ENCODE measurements at places on chromosomes 6 and 20.

DNA sequence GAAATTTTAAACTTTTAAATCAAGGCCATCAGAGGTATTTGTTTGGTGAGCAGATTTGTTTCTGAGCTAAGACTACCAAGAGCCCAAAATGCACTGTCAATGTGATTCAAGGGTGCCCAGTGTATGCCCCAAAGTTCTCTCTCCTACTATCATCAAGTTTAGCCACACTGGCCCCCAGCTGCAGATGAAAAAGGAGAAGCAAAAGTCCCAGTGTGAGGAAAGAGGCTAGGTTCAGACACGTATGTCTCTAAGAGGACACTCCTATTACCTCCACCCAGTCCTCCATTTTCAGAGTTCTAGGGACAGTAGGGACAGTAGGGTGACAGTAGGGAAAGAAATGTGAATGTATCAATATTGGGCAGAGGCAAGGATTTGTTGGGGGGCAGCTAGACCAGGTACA lies 230.8 kb downstream of the CD83 start:
- no peak for DNase-seq

- no peak for DNase-seq
These were observed 47.0 kb downstream of the CARMIL1 start for GRCh38 chr6:25326126-25326525.

- DNase-seq: no peak
These were observed 6.3 kb downstream of the OSER1 start for GRCh38 chr20:44204156-44204831.

DNA sequence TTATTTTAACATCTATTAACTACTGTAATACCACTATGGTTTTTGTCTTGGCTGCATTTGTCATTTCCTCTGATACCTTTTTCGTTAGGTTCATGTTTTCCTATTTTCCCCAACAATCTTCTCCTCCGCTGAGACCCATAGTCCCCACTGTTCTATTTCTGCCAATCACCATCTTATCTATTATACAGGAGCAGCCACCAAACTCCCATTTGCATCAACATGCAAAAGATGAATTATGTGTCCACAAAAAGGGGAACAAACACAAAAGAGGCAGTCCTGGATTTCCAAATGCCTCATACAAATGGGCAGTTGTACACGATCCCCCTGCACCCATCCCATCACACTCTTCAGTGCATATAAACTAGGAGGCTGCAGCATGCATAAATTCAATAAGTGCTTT lies 121.7 kb upstream of the MYLIP start:
- no peak for DNase-seq

DNA sequence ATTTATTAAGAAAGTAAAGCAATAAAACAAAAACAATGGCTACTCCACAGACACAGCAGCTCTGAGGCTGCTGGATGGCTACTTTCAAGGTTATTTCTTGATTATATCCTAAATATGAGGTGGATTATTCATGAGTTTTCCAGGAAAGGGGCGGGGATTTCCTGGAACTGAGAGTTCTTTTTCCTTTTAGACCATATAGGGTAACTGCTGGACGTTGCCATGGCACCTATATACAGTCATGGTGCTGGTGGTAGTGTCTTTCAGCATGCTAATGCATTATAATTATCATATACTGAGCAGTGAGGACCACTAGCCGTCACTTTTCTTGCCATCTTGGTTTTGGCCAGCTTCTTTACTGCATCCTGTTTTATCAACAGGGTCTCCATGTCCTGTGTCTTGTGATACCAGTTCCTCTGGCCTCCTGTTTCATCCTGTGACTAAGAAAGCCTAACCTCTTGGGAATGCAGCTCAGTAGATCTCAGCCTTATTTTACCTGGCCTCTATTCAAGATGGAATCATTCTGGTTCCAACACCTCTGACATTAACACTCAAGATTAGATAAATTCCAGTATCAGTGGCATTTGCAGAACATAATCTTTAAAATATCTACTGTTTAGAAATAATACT lies 32.3 kb upstream of the TRDN start:
- no peak for DNase-seq

- DNase-seq: no peak
These were observed 61.3 kb upstream of the RNF24 start for GRCh38 chr20:4076671-4077070.

DNA sequence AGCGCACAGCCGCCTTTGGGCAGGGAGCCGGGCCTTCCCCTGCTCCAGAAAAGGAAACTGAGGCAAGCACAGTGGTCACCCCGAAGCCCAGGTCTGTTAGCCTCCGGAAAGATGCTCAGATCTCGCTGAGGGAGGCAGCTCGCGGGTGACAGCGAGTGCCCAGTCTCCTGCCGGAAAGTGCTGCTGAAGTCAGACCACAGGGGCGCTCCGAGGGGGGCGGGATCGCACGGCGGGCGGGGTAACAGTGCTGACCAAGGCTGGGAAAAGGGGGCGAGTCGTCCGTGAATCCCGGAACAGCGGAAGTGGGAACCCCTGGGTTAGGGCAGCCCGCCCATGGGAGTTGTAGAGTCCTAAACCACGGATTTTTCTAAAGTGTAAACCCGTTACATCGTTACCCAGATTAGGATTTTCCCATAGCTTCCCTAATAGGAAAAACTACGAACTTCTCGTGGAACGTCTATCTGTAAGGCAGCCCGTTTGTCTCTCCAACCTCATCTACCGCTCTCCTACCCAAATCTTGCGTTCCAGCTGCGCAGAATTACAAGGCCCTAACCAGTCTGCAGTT lies 504 bp downstream of the VPS16 start:
- no peak for DNase-seq

DNA sequence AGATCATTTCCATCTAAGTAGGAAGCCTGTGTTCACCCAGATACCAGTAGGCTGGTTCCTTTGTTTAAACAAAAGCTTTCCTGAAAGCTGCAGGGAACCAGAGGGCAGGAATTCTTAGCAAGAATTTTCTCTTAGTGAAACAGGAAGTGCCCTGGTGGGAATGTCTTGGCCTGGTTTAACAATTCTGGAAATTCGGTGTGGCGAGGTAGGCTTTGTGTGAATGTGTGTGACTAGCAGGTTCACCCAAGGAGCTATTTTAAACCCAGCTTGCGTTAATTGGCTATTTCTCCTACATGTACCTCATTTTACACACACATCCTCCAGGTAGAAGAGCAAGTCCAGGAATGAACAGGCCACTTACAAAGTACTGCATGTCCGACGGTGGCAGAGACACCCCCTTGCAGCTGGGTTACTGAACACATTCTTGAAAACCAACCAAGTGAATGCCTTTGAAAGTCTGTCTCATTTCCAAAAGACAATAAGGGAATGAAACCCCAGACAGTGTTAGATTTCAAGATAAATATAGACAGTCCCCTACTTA lies 64.6 kb downstream of the GFOD1 start:
- DNase-seq: no peak

- DNase-seq: no peak
These were observed 323.6 kb downstream of the UBE3D start for GRCh38 chr6:82741996-82742385.

DNA sequence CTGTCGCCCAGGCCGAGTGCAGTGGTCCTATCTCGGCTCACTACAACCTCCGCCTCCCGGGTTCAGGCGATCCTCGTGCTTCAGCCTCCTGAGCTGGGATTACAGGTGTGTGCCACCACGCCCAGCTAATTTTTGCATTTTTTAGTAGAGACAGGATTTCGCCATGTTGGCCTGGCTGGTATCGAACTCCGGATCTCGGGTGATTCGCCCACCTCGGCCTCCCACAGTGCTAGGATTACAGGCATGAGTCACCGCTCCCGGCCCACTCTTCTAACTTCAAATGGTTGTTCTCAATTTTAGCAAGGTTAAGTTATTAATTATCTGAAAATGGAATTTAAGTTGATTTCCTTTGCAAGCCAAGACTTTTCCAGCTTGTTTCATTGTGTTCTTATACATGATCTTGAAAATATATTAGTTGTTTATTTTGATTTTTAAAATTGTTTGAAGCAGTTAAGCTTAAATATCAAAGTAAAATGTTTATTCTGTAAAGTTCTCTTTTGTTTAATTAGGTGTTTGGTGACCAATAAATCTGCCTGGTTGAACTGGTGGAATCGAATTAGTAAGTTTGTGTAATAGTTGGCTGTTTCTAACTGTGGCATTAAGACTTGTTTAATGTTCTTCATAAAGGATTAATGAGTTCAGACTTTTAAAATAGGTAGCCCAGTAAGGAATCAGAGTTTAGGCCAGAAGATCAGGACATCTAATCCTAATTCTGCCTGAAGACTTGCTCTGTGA lies 2.3 kb downstream of the PM20D2 start:
- no peak for DNase-seq

- DNase-seq: no peak
These were observed 124.6 kb downstream of the WDR27 start for GRCh38 chr6:169577236-169577635.

DNA sequence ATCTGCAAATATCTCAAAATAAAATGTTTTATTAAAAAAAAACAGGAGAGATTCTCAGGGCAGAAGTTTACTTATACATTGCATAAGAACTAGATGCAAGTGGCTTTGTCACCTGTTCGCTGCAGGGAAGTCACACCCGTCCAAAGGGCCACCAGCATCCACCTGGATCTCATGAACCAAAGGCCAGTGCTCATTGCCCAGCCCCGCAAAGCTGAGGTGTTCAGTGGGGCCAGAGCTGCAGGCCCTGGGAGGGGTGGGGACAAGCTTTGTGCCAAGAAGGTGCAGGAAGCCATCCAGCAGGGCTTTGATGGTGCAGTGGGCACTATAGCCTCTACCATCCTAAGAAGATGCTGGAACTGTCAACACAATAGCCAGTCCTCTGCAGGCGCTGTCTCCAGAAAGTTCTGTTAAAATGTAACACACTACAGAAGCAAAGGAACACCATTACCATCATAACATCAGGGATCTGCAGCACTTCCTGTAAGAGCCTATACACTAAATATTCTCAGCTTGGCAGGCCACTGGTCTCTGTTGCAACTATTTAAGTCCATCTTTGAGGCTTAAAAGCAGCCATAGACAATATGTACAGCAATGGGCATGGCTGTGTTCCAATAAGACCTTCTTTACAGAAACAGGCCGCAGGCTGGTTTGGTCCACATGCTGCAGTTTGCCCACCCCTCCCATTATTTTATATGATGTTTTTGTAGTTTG lies 15.7 kb upstream of the CD93 start:
- no peak for DNase-seq

DNA sequence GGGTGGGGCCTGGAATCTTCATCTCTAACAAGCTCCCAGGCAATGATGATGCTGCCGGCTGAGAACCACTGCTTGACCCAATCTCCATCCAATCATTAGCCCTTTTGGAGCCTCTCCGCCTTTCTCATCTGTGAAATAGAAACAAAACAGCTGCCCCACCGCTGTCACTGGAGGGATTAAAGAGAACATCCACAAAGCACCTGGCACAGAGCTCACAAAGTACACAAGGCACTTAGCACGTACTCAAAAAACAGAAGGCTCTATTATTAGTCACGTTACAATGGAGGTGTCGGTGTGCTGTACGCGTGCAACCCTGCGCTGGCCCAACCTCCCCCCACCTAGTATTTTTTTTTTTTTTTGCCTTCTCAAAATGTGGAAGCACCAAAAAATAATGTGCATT lies 213.5 kb upstream of the ARID1B start:
- DNase-seq: no peak

GRCh38 chr20:57450931-57451330 lies 59.7 kb downstream of the RBM38 start:
- no peak for DNase-seq

GRCh38 chr6:12422848-12423247 lies 132.7 kb downstream of the EDN1 start:
- DNase-seq: no peak

DNA sequence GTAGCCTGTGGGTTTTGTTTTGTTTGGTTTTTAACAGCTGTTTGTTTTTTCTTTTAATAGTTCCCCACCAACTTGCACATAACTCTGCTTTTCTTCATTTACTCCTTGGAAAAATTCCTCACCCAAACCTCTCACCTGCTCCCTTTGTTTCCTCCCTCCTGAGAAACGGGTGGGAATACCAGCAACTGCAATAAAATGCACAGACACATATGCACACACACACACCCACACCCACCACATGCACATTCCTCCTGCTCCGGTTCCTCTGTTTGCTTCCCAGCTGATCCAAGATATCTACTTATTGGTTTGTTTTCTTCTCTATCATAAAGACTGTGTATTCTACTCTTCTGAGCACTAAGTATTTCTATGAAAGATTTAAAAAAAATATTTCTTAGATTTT lies 161.1 kb upstream of the EPHA7 start:
- no peak for DNase-seq

- no peak for DNase-seq
These were observed 17.1 kb downstream of the TTK start for GRCh38 chr6:80021591-80021990.

- DNase-seq: no peak
These were observed 62.9 kb upstream of the ADGRG6 start for GRCh38 chr6:142238881-142239280.

DNA sequence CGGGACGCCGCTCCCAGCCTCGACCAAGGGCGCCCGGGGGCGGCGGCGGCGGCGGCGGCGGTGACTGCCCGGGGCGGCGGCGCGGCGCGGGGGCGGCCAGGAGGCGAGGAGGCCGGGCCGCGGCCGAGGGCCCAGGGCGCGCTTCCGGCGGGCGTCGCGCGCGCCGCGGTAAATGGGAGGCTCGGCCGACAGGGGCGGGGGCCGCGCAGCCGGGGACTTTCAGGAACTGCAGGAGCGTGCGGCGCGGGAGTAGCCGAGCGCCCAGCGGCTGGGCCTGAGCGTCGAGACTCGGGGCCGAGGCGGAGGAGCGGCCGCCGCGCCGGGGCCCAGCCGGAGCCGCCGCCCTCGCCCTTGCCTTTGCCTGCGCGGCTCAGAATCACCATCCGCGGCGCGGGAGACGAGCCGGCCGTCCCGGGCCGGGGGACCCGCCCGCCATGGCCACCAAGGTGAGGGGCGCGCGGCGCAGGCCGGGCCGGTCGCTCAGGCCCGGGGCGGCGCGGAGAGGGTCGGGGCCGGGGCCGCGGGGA lies at the start of gene SNX9:
Gene SNX9 (plus strand): TSS at position 246 of the 527 bp plus-strand sequence. CDS start 189 bp downstream, at position 435.
- DNase-seq: no peak

- DNase-seq: no peak
These were observed 2.2 kb downstream of the FBXL4 start for GRCh38 chr6:98945311-98946115.

- no peak for DNase-seq
These were observed 95.3 kb upstream of the C6orf118 start for GRCh38 chr6:165404697-165405096.

DNA sequence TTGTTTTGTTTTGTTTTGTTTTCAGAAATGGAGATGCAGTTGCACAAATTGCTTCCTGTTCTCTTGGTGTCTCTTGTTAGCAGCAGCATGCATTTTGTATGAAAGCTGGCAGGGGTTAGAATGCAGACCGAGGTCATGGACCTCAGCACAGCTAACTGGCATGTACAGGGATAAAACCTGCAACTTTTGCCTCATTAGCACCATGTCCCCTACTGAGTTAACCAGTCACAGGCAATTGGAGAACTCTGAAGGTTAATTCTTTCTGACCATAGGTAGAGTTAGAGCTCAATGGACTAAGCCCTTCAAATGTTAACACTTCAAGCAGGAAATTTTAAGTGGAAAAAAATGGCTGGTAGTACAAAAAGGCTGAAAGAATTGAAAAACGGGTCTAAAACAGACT lies 377.1 kb downstream of the ADGRB3 start:
- no peak for DNase-seq

- no peak for DNase-seq
These were observed 36.4 kb downstream of the ELOVL5 start for GRCh38 chr6:53312355-53312754.
